Mucosa of descending colon (tissue), 3 donors: ENCODE measurements at places on chromosomes 12 and 14. TPM values are rescaled to one million over a fixed set of nuclear protein-coding genes. Genes with fewer than 3 reads are reported as not detected.

The RTN1 gene
- 3.8 TPM for total RNA-seq

The BDKRB1 gene
- 10.6 TPM for total RNA-seq

The FAIM2 gene
- total RNA-seq, result 12.9 TPM

The MYF5 gene
- not detected for total RNA-seq
